ENCODE measurements at places on chromosomes 7 and 10. TPM values are rescaled to one million over a fixed set of nuclear protein-coding genes. Genes with fewer than 3 reads are reported as not detected.

Gene KCNH2
- 7.3 TPM for polyA plus RNA-seq

Gene CAMK2B
- 0.23 TPM for polyA plus RNA-seq

Gene MMD2
- not detected for polyA plus RNA-seq

Gene PTPN12
- polyA plus RNA-seq, result 21.5 TPM

DNA sequence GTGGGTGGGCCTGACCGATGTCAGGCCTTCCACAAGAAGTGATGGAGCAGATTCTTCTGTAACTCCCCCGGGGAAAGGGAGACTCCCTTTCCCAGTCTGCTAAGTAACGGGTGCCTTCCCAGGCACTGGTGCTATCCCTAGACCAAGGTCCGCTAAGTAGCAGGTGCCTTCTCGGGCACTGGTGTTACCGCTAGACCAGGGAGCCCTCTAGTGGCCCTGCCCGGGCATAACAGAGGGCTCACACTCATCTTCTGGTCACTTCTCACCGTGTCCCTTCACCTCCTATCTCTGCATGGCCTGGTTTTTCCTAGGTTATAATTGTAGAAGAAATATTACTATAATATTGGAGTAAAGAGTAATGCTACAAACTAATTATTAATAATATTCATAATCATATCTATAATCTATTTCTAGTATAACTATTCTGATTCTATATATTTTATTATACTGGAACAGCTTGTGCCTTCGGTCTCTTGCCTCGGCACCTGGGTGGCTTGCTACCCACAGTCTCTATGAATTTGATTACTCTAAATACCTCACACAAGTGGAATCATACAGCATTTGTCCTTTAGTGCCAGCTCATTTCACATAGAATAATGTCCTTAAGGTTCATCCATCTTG is 1378.7 kb downstream of the XPNPEP1 start:
- no peak overlapping the region for H3K4me3 ChIP-seq
- no peaks in the 10 kb centered on the region for H3K36me3 ChIP-seq
- DNase-seq, result peak; percentile 75
- H3K27me3 ChIP-seq, result no peaks in the 10 kb centered on the region
- H3K4me1 ChIP-seq, result no peaks in the 10 kb centered on the region

DNA sequence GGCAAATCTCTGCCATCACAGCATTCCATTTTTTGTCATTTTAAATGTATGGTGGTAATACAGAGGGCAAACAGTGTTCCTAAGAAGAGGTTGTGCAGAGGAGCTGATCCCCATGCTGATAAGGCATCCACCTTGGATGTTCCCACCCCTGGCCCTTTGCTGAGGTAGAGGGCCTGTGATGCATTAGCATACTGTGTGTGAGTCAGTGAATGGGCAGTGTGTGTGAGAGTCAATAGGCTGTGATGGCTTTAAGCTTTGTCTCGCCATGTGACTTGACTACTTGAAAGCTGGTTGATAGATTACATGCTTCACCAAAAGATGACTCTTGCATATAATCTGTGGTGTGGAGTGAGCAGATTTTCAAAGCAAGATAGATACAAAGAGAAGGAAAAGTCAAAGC is 81.3 kb downstream of the INSYN2A start:
- no peak overlapping the region for H3K27ac ChIP-seq
- H3K4me1 ChIP-seq, result no peaks in the 10 kb centered on the region
- no peak for DNase-seq
- no peaks in the 10 kb centered on the region for H3K27me3 ChIP-seq
- H3K4me3 ChIP-seq, result no peak overlapping the region

DNA sequence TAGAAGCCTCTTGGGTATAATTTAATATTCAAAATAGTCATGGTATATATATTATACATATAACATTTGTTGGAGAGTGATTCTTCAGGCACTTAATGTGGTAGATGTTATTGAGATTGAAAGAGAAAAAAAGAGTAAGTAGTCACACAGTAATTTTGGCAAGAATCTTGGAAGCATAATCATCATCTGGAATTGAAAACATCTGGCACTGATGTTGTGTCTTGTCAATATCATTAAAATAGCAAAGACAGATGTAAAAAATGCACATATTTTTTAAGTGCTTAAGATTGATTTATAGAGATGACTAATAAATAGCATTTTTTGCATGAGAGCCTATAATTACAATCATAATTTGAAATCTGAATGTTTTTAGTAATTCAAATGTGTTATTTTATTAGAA is 9.5 kb downstream of the SEMA3D start:
- H3K4me3 ChIP-seq, result no peak overlapping the region
- DNase-seq, result no peak
- H3K27ac ChIP-seq, result no peak overlapping the region
- H3K36me3 ChIP-seq, result no peaks in the 10 kb centered on the region
- peaks cover 6% of the 10 kb centered on the region for H3K4me1 ChIP-seq

DNA sequence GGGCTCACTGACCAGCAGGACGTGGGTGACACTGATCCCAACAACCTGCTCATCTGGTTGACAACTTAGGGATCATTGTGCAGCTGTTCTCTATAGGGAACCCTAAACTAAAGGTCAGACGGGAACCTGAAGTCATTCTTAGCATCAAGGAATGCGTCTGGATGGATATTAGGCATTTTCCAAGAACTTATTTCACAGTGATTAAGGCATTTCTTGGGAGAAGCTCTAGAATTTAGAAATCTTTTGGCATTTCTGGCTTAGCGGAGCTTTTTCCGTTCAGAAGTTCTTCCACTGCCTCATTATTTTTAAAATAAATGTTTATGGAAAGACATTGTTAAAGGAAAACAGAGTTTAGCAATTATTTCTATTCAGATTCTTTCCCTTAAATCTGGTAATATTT is 303.3 kb upstream of the IGFBP3 start:
- no peak overlapping the region for H3K27ac ChIP-seq
- H3K36me3 ChIP-seq, result no peaks in the 10 kb centered on the region

- DNase-seq, result no peak
- H3K36me3 ChIP-seq, result no peaks in the 10 kb centered on the region
- H3K27ac ChIP-seq, result no peak overlapping the region
- H3K4me1 ChIP-seq, result peaks cover 13% of the 10 kb centered on the region
Measured at GRCh38 chr7:82126576-82126975, 317.0 kb downstream of the CACNA2D1 start.

DNA sequence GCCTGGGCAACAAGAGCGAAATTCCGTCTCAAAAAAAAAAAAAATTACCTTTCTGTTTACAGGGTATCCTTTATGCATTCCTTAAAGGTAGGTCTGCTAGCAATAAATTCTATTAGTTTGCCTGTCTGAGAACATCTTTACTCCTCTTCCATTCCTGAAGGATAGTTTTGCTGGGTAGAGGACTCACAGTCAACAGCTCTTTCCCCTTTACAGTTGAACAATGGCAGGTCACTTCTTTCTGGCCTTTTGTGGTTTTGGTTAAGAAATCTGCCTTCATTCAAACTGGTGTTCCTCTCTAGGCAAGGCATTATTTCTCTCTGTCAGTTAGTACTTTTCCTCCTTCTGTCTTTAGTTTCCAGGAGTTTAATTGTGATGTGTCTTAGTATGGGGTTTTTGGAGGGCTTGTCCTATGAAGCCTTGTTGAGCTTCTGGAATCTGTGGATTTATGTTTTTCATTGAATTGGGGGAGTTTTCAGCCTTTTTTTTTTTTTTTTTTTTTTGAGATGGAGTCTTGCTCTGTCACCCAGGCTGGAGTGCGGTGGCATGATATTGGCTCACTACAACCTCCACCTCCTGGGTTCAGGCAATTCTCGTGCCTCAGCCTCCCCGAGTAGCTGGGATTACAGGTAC is 4.8 kb upstream of the DNAAF5 start:
- no peak overlapping the region for H3K27ac ChIP-seq
- no peak overlapping the region for H3K4me3 ChIP-seq
- no peaks in the 10 kb centered on the region for H3K36me3 ChIP-seq
- H3K4me1 ChIP-seq, result peaks cover 8% of the 10 kb centered on the region
- H3K27me3 ChIP-seq, result no peaks in the 10 kb centered on the region
- DNase-seq, result no peak

DNA sequence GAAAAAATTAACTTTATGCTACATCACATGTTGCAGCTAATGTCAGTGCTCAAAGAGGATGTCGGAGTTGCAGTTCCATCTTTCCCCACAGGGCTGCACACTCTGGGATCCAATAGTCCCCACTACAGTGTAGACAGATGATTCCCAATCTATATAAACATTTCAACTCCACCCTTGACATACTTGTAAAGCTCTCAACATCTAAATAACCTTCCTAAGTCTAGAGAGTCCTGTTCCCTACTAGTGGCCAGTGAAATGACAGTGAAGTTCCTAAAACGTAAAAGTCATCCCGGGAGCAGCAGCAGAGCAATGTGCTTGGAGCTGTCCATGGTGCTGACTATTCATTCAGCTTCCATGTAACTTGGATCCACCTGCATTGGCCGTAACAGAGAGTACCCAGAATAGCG is 145.1 kb downstream of the GRM8 start:
- H3K36me3 ChIP-seq, result no peaks in the 10 kb centered on the region
- H3K27me3 ChIP-seq, result no peaks in the 10 kb centered on the region
- no peak overlapping the region for H3K27ac ChIP-seq
- H3K4me3 ChIP-seq, result no peak overlapping the region

- H3K27ac ChIP-seq, result no peak overlapping the region
- H3K27me3 ChIP-seq, result no peaks in the 10 kb centered on the region
- no peaks in the 10 kb centered on the region for H3K4me1 ChIP-seq
- no peak overlapping the region for H3K4me3 ChIP-seq
- H3K36me3 ChIP-seq, result no peaks in the 10 kb centered on the region
- no peak for DNase-seq
Measured at GRCh38 chr7:29038463-29038862, 80.3 kb upstream of the TRIL start.

DNA sequence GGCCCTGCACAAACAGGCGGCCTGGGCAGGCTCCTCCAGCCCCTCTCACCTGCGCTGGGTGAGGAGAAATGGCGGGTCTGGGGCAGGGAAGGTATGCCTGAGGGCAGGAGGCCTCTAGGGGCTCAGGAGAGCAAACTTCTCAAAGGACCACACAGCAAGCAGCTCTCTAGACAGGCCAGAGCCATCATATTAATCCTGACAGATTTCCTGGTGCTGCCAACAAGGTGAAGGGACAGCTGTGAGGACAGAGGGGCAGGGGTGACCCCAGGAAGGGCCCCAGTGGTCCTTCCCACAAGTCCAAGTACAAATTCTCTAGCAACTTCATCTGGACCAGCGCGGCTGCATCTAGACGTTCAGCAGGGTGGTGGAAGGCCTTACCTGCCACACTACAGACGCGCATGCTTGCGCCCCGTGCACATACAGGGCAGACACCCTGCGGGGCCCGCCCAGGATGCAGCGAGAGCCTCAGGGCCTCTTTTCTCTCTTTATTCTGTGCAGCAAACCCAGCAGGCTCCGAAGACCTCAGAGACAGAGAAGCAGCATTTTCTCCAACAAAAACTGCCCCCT is 62.1 kb downstream of the ZRANB1 start:
- H3K36me3 ChIP-seq, result peaks cover 13% of the 10 kb centered on the region
- peak; percentile 49 for DNase-seq
- H3K27ac ChIP-seq, result no peak overlapping the region
- H3K4me3 ChIP-seq, result no peak overlapping the region

GRCh38 chr7:24336461-24336860 is 52.5 kb downstream of the NPY start:
- no peak overlapping the region for H3K27ac ChIP-seq
- no peaks in the 10 kb centered on the region for H3K27me3 ChIP-seq
- DNase-seq, result no peak
- H3K4me1 ChIP-seq, result no peaks in the 10 kb centered on the region

DNA sequence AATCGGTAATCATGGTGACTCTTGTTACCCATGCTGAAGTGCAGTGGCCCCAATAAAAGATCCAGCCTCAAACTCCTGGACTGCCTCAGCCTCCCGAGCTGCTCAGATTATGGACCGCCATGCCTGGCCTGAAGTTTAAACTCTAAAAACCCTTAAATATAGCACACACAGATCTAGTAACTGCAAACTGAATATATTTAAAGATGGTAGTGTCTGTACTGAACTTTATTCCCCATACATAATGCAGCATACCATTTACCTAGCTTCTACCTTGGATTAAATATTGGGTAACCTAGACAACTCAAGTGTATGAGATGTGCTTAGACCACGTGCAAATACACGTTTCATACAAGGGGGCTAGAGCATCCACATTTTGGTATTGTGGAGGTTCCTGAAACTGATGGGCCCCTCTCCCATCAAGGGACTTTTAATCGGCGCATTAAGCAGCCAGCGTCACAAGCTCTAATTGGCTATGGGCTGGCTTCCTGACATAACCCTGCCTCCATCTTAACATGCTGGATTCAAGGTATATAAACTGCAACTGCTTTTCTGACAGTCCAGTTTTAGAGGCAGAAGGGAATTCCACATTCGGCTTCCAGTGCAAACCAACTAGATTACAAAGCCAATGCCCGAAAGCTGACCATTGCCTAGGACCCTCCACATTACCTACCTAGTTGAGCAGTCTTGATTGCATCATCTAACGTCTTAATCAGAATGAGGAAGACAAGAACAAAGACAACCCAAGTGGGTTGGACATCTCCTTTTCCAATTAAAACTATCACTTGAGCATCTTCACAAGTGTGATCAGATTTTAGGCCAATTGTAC is 13.0 kb downstream of the HNRNPA2B1 start:
- H3K4me1 ChIP-seq, result peaks cover 14% of the 10 kb centered on the region
- peaks cover 6% of the 10 kb centered on the region for H3K36me3 ChIP-seq
- H3K4me3 ChIP-seq, result no peak overlapping the region
- DNase-seq, result no peak
- H3K27ac ChIP-seq, result no peak overlapping the region

GRCh38 chr10:43202224-43202656 is 64.0 kb downstream of the CSGALNACT2 start:
- no peaks in the 10 kb centered on the region for H3K36me3 ChIP-seq
- DNase-seq, result peak; percentile 62
- H3K27me3 ChIP-seq, result peaks cover 12% of the 10 kb centered on the region
- H3K27ac ChIP-seq, result no peak overlapping the region

GRCh38 chr10:26468700-26469099 is 30.6 kb downstream of the APBB1IP start:
- H3K36me3 ChIP-seq, result no peaks in the 10 kb centered on the region
- no peak for DNase-seq
- H3K4me1 ChIP-seq, result peaks cover 10% of the 10 kb centered on the region
- H3K27me3 ChIP-seq, result no peaks in the 10 kb centered on the region

- no peaks in the 10 kb centered on the region for H3K4me1 ChIP-seq
- no peak for DNase-seq
- H3K36me3 ChIP-seq, result no peaks in the 10 kb centered on the region
- no peak overlapping the region for H3K27ac ChIP-seq
- no peaks in the 10 kb centered on the region for H3K27me3 ChIP-seq
- H3K4me3 ChIP-seq, result no peak overlapping the region
Measured at GRCh38 chr10:1344846-1345245, 288.7 kb downstream of the WDR37 start.

- no peaks in the 10 kb centered on the region for H3K36me3 ChIP-seq
- H3K27ac ChIP-seq, result no peak overlapping the region
- H3K4me3 ChIP-seq, result no peak overlapping the region
- no peak for DNase-seq
- no peaks in the 10 kb centered on the region for H3K27me3 ChIP-seq
- H3K4me1 ChIP-seq, result no peaks in the 10 kb centered on the region
Measured at GRCh38 chr7:17355050-17355449, 56.6 kb downstream of the AHR start.

- DNase-seq, result no peak
- H3K27ac ChIP-seq, result no peak overlapping the region
- no peaks in the 10 kb centered on the region for H3K4me1 ChIP-seq
Measured at GRCh38 chr10:92184977-92185376, 105.9 kb downstream of the CPEB3 start.

- H3K4me3 ChIP-seq, result no peak within 1 kb of the TSS
- no peak within 1 kb of the TSS for H3K27ac ChIP-seq
- H3K4me1 ChIP-seq, result peaks cover 7% of the 10 kb centered on the region
- no peaks in the 10 kb centered on the region for H3K36me3 ChIP-seq
Measured at GRCh38 chr7:100655908-100656674, at the start of gene ACTL6B. ACTL6B (minus strand) TSS chr7:100656448; CDS start chr7:100656354, 94 bp downstream.
